ENCODE measurements at places on chromosomes 4 and X.
A peak's percentile ranks its signal among the peaks of the same experiment; 100 is the strongest.

GRCh38 chr4:85659610-85660218 is 184.8 kb downstream of the ARHGAP24 start:
- DNase-seq, result no peak

DNA sequence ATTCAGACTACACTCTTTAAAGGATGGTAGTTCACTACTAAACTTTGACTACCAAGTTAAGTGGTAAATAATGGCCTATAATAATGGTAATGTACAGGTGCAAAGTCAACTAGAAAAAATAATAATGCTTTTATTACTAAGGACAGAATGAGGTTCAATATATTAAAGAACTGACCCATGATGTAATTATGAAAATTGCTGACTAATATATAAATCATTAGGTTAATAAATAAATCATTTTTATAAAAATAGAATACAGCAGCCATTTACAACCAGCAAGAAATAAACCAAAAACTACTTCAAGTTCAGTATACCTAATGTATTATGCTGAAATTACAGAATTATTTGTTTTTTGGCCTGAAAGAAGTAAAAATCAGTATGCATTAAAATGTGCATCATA is 577.2 kb downstream of the PPARGC1A start:
- no peak for DNase-seq

DNA sequence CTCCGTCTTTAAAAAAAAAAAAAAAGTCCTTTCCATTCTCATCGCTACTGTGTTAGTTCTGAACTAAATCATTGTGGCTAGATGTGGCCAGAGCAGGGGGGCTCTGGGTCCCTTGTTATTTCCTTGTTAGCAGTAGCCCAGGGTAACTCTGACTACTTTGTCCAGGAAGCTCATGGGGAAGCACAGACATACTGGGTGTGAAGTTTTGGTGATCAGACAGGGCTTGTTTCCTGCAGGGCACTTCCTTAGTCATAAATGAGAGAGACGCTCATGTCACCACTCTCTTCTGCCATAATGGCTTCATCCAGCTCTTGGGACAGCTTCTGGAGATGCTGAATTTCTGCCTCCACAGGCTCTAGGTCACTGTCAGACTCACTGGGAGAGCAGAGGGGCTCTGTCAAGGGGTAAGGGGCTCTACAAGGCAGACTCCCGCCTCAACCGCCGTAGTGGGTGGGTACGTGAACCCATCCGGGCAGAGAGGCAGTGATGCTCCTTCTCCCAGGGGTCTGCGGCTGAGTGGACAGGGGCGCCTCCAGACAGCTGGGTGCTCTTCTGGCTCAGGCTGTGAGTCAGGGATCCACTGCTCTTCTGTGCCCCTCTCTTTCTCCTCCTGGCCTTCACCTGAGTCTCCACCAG is 12.9 kb downstream of the STIM2 start:
- DNase-seq, result peak; percentile 57

DNA sequence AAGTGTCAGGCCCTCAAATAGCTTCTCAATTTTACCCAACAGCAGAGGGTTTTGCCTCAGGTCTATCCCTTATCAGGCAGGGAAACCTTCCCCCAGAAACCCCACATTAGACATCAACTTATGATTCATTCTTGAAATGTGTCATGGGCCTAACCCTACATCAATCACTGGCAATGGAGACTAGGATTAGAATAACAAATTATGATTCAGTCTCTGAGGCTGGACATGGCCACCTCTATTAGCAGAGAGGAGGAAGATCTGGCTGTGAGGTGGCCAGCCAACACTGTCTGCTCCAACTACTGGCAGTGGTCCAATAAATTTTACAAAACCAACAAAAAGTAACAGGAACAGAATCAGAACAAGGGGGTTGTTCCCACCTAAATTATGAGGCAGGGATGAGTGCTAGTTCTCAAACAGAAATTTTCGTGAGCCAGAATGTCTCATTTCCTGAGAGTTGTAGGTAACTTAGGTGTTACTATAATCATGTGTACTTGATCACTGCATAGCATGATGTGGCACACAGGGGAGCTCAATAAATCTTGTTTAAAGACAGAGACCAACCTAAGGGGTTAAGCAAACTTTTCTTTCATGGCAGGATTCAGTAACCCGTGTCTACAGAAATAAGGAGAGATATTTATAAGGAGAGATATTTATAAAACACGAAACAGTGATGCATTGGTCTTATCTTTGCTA is 126.8 kb downstream of the NFKB1 start:
- DNase-seq, result peak; percentile 20

DNA sequence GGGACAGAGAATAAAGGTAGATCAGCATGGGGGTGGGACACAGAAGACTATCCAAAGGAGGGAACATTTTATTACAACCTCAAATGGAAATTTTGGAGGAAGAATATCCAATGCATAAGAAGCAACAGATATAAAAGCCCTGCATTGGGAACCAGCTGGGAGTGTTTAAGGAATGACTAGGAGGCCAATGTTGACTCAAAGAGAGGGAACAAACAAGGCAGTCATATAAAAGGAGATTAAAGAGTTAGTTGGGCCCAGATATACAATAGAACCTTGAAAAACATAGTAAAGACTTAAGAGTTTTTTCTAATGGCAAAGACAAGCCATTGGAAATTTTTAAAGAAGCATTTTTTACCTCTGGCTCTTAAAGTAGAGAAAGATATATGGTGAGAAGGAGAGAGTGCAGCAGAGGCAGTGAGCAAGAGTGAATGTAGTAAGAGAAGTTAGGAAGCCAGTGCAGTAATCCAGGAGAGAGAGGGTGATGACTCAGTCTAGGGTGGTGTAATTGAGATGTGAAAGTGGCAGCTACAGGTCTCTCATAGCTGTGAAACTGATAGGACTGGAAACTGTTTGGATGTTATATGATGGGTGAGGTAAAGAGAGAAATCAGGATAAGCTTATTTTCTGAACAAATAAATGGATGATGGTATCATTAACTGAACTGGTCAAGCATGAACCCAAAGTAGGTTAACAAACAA is 182.2 kb upstream of the ATOH1 start:
- DNase-seq, result no peak

- DNase-seq, result no peak
Observed at GRCh38 chr4:115028682-115029410, 84.6 kb downstream of the NDST4 start.

DNA sequence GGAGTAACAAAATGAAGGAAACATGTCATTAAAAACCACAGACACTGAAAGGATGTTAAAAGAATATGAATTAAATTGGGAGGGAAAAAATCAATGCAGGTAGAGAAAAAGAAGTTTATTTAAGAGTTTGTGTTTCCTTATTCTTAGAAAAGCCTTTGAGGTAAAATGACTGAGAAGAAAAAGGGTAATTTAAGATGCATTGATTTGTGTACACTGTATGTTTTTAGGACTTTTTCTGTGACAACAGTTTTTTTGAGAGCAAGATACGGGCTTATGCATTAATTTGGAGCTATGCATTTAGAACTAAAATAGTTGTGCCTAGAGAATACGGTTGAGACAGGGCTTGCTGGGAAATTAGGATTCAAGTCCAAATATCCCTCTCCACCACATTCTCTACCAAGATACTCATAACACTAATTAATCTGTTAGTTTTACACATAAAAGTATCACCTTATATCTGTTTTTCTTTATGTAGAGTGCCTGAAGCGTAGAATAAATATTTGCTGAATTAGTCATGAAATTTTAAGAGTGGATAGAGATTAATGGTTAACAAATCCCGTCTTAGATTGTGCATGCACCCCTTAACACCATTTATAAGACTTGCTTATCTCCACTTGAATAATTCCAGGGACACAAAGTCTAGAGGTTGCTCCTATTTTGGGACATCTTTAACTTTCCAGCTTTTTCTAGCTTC is 232.5 kb downstream of the PCDH7 start:
- DNase-seq, result no peak

DNA sequence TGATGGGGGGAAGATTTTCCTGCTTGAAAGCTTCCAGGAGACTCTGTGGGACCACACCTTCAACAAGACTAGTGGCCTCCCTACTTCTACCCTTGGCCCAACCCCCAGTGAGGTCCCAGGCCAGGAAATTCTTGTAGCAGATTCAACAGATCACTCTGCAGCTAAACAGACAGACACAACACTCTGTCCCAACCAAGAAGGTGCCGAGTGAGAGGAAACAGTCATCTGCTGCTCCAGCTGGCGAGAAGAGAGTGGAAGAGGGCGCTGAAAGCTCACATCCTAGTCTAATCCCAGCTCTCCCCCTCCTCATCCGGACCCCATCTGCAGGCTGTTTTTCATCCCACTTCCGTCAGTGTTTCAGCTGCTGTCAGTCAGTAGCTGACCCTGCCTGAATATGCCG is 63.4 kb downstream of the CHRDL1 start:
- no peak for DNase-seq

DNA sequence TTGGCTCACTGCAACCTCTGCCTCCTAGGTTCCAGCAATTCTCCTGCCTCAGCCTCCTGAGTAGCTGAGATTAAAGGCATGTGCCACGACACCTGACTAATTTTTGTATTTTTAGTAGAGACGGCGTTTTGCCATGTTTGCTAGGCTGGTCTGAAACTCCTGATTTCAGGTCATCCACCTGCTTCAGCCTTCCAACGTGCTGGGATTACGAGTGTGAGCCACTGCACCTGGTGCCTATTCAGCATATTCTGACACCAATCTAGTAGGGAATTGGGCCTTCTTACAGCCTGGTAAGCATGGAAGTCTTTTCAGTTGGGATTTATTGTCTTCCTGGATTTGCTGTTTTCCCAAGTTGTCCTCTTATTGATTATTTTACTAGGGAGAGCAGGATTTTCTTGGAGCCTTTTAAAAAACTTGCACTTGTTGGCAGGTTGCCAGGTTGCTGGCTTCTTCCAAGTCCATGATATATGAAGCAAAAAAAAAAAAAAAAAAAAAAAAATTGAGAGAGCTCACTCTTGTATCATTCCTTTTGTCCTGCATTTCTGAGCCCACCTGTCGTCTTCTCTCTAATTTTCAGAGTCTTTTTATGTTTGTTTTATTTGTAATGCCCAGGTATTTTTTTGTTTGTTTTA is 43.7 kb downstream of the TMPRSS11E start:
- DNase-seq, result no peak

DNA sequence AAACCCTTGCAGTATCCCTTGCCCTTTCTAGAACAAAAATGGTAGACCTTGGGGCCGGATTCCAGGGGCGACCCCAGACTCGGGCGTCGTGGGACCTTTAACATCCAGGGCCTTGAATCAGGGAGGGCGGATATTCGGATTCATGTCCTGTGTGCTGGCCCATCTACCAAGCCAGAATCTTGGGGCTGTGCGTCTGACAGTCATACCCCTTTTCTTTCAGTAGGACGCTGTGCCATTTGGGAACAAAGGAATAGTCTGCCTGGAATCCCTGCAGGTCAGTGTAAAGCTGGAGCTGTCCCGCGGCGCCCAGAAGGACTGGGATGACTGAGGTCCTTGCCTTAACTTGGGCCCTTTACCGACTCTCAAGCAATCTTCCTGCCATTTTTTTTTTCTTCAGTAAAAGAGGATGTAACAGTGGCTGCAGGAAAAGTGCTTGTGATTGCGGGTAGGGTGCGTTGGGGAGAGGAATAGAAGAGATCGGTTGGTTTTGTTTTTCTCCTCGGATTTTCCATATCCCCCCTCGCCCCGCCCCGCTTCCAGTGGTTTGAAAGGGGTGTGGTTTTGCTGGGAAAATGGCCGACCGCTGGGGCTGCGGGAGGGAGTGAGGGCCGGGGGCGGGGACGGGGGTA is 518 bp downstream of the ARMCX1 start:
- DNase-seq, result no peak

GRCh38 chr4:182068920-182069319 is 174.3 kb upstream of the TENM3 start:
- DNase-seq, result no peak

DNA sequence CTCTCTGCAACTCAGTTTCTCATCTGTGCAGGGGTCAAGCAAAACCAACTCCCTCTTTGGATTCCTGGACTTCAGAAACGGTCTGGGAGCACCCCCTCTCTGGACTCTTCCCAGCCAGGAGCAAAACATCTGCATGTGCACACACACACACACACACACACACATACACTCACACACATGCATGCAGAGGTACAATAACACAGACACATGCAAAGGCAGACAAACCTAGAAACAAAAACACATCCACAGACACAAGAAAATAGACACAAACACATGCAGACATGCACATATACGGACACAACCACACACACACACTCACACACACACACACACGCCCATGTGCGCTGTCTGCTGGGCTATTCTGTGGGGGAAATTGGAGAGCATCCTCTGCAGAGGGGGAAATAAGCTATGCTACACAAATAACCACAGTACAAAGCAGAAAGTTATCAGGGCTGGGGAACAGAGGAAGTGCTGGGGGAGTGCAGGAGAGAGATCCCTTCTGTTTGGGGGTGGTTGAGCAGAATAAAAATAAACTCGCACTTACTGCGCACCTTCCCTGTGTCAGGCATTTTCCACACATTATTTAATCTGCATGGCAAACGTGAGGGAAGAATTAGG is 19.9 kb downstream of the IQSEC2 start:
- DNase-seq, result no peak

DNA sequence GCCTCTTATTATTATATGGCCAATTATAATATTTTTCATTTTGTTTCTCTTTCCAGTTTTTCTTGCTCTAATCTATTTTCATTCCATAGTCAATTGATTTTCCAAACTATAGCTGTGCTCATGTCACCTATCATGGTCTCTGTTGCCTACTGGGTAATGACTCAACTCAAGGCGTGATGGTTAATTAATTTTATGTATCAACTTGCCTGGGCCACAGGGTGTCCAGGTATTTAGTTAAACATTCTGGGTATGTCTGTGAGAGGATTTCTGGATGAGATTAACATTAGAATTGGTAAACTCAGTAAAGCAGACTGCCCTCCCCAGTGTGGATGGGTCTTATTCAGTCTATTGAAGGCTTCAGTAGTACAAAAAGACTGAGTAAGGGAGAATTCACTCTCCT is 9.9 kb downstream of the FHIP1A start:
- DNase-seq, result no peak

DNA sequence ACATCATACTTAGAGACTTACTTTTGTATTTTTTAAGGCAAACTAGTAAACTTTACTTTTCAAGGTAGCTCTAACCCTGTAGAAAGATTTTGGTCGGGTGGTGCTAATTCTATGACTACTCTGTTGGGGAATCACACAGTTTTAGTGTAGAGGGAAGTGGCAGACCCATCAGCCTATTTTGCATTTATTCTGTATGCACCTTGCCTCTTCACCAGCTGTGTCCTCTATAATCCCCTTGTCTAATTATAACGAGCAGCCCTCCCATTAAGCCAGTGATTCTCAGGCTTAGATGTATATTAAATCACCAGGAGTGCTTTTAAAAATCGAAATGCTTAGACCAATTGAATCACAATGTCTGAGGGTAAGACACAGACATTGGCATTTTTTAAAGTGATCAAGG is 78.1 kb downstream of the GALNT7 start:
- no peak for DNase-seq

DNA sequence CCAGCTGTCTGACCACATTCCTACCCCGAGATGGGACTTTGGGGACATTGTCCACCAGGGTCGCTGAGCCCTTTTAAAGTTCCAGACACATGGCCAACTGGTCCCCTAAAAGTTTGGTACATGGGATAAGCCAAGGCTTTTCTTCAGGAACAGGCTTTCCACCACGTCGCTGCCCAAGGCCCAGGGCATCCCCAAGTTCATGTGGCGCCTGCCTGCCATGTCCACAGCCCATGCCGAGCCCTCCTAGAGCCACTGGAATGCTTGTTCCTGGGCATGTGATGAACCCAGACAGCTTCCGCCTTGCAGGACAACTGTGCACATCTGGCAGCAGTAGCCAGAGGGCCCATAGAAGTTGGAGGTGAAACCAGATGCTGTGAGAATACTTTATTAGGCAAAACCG is 41.3 kb downstream of the FRG1 start:
- DNase-seq, result no peak
